Lower leg skin (tissue), 4 donors: ENCODE measurements at places on chromosomes 3 and 15. TPM values are rescaled to one million over a fixed set of nuclear protein-coding genes. Genes with fewer than 3 reads are reported as not detected.

Gene NPAP1
- total RNA-seq: not detected

Gene RLBP1
- total RNA-seq: not detected

Gene ADAMTSL3
- 2.9 TPM for total RNA-seq

Gene ADAMTS17
- total RNA-seq: 7.8 TPM

Gene BCHE
- 4.5 TPM for total RNA-seq

Gene P2RY14
- 3.2 TPM for total RNA-seq
